ENCODE measurements at places on chromosomes 7 and 10. TPM values are rescaled to one million over a fixed set of nuclear protein-coding genes. Genes with fewer than 3 reads are reported as not detected.
A peak's percentile ranks its signal among the peaks of the same experiment; 100 is the strongest.

Gene VWDE
- not detected for total RNA-seq

Gene OR2A1
- 0.14 TPM for total RNA-seq

GRCh38 chr10:8416192-8416701 lies 361.8 kb downstream of the GATA3 start:
- no peak for DNase-seq

GRCh38 chr10:12556039-12556438 lies 206.7 kb downstream of the CAMK1D start:
- DNase-seq: no peak

Gene SPDYE16
- 0.16 TPM for total RNA-seq

DNA sequence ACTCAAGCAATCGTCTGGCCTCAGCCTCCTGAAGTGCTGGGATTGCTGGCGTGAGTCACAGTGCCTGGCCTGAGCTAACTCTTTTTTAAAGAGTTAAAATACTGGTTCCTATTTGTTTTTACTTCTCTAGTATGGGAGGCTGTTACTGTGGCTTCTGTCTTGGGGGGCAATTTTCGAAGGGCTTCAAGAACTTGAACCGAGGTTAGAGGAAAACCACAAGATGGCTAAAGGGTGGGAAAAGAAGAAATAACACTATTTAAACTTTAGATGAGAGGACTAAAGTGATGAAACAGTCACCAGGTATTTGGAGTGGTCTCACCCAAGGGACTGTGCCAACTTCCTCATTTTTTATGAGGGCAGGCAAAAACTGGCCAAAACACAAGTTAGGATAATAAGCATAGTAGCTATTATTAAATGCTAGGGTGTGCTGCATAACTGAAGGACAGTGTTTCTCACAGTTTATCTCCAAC lies 17.8 kb downstream of the MET start:
- no peak for DNase-seq

DNA sequence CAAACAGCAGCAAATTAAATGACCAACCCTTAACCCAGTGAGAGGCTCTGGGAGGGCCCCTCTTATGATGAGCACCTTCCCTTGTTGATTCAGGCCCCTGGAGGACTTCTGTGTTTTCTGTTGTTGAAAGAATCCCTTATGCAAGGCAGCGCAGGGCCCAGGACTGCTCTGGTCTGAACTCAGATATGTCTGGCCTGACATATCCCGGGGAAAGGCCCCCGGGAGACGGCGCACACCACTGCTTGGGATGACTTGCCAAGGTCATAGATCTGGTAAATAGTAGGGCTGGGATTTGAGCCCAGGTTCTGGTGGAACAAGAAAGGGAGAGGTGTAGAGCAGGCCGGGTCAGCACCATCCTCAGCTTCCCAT lies 124.0 kb downstream of the AOAH start:
- DNase-seq: no peak

DNA sequence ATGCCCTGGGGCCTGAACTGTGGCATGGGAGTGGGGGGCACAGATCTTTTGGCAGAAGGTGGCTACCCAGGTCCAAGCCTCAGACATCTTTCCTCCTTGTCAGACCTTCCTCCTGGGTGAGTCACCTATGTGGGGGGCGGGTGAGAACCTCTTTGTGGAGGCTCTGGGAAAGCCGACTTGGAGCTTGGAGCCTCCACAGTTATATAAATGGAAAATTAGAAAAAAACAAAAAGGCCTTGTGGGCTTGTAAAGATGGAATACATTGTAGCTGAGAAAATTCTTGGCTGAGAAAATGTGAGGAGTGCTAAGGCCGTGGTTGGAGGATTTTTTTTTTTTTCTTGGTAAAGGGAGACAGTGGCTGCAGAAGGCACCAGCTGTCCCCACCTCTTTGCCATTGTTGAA lies 292.5 kb downstream of the CCDC3 start:
- DNase-seq: peak; percentile 74

GRCh38 chr10:103111031-103111917 lies 81.8 kb downstream of the NT5C2 start:
- no peak for DNase-seq

GRCh38 chr7:158461824-158462223 lies 125.8 kb downstream of the PTPRN2 start:
- DNase-seq: no peak

Gene ITIH2
- total RNA-seq: not detected

DNA sequence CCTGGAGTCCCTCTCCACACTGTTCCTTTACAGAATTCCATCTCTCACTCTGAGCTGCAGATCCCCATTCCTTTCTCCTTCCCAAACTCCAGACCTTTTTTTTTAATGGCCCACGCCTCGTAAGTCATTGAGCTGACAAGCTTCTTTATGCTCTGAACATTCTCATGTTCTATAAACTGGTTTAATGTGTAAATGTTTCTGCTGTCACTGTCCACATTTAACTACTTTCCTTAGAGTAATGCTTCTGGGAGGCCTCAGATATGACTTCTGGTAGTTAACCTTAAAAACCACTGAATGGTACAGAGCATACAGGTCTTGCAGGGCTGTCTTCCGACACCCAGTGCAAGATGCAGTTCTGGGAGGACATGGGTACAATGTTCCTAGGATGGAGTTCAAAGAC lies 71.1 kb upstream of the CAMK2B start:
- DNase-seq: no peak

DNA sequence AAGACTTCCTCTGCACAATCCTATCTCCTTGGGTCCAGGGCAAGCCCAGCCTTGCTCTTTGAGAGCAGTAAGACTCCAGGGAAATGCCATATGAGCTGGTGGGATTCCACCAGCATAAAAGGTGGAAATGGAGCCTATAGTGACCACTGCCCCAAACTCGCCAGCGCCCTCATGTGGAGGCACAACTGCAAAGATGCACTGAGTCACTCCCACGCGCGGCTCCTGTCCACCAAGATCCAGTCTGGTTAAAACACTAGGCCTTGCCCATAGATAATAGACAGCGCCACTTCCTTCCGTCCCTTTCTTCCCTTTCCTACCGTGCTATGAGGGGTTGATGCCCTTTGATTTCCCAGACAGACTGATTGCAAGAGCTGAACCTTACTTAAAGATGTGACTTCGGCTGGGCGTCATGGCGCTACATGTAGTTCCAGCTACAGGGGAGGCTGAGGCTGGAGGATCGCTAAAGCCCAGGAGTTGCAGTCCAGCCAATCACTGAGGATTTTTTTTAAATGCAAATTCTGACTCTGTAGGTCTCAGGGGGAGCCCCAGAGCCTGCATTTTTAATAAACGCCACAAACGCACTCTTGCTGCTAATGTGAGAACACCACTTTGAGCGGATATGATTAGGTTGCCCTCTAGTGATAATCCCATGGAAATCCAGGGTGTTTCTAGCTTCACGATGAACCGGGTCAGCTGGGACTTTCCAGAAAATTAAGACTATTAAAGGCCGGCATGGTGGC lies 136.5 kb downstream of the EPC1 start:
- no peak for DNase-seq

Gene RSPH10B
- not detected for total RNA-seq

Gene SFTPA1
- total RNA-seq: not detected

Gene KIAA1217
- 11.4 TPM for total RNA-seq

- no peak for DNase-seq
These were observed 74.3 kb upstream of the GNAI1 start for GRCh38 chr7:80060218-80060806.

GRCh38 chr7:142855756-142856564 lies 1.1 kb downstream of the EPHB6 start:
- DNase-seq: peak; percentile 90

GRCh38 chr7:34739651-34740300 lies 81.8 kb downstream of the NPSR1 start:
- no peak for DNase-seq

DNA sequence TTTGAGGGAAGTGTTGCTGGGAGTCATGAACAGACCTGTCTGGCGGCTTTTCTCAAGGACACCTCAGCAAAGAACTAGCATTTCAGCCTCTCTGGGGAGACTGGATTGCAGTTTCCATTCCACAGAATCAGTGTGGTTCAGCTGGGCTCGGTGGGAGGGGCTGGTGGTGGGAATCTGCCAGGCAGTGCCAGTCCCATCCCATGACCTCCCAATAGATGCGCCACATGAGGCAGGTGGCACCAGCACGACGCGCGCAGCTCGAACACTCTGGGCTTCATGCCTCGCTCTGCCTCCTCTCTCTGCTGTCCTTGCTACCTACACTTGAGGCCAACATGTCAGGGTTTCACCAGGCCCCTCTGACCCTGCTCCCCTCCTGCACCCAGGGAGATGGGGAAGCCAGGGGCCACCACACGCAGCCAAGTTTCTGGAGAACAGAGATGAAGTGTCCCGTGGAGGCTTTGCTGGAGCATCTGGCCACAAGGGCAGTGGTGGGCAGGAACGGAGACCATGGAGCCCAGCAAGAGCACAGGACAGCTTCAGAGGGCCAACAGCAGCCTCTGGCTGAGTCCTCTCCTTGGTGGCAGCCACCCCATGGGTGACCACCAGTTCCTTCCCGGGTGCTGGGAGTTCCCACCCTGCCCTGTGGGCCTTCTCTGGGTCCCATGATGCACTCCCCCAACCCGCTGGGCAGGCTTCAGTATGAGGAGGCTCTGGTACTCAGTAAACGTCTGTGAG lies 2.3 kb downstream of the NACAD start:
- peak; percentile 54 for DNase-seq

Gene UPF2
- 29.7 TPM for total RNA-seq

Gene ZNF3
- total RNA-seq: 20.5 TPM

DNA sequence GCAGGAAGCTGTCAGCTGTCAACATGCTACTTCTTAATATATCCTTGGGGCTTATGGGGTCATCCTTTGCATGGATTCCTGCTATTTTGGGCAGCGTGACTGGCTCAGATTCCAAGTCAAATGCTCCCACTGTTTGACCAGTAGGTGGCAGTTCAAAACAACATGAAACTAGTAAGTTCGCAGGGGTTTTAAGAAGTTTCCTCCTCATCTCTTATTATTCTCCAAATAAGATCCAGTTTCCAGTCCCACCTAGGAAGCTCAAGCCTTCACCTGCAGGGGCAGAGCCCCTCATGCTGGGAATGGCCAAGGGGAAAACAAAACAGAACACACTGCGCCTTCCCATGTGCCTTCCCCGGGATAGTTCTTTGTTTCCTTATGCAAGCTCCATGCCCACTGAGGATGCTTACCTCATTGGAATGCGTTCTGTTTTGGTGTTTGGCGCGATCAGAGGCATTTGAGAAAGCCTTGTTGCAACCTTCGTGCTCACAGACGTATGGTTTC lies 259.8 kb downstream of the GLI3 start:
- no peak for DNase-seq

DNA sequence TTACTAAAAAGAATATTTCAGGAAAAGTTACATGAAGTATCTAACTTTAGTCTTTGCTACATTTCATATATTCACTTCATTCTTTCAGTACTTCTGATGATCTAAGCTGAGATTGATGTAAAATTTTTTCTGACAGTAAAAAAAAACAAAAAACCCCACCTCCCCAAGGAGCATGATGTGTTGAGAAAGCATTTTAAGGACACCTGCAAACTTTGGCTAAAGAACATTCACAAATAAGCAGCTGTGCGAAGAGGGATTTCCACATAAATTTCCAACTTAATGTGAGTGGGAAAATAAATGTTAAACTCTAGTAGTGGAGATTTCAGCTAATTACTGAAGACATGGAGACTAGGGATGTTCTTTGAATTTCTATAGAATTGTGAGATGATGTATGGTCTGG lies 35.5 kb downstream of the DLD start:
- DNase-seq: no peak

- no peak for DNase-seq
These were observed 2.5 kb upstream of the WDR91 start for GRCh38 chr7:135213831-135214230.

Gene TMEM176B
- total RNA-seq: 48.7 TPM

DNA sequence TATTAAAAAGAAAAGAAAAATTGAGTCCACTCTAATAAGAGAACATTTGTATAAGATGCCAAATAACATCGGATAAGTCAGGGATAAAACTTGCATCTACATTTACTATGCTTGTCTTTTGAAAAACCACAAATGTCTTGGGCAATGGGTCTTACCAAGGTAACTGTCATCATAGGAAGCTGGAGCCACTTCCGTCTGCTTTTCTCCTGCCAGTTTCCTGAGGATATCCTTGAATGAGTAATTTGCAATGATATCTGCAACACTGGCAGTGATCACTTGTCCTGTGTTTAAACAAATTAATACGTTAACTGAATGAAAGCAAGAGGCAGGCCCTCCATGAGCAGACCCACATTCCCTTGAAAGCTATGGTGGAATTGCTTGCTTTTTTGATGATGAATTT lies 47.3 kb downstream of the ITGA8 start:
- no peak for DNase-seq

GRCh38 chr10:91033324-91033950 lies 112.5 kb upstream of the ANKRD1 start:
- DNase-seq: no peak

GRCh38 chr10:90378524-90379076 lies 479.2 kb downstream of the HTR7 start:
- DNase-seq: no peak

Gene PRSS37
- total RNA-seq: not detected

Gene LRIT1
- total RNA-seq: not detected

- DNase-seq: no peak
These were observed 268.4 kb upstream of the SLC26A5 start for GRCh38 chr7:103714376-103714927.

Gene MYPN
- total RNA-seq: not detected

Gene GRID2IP
- total RNA-seq: not detected

- DNase-seq: no peak
These were observed 28.6 kb upstream of the NCAPG2 start for GRCh38 chr7:158733220-158733519.

DNA sequence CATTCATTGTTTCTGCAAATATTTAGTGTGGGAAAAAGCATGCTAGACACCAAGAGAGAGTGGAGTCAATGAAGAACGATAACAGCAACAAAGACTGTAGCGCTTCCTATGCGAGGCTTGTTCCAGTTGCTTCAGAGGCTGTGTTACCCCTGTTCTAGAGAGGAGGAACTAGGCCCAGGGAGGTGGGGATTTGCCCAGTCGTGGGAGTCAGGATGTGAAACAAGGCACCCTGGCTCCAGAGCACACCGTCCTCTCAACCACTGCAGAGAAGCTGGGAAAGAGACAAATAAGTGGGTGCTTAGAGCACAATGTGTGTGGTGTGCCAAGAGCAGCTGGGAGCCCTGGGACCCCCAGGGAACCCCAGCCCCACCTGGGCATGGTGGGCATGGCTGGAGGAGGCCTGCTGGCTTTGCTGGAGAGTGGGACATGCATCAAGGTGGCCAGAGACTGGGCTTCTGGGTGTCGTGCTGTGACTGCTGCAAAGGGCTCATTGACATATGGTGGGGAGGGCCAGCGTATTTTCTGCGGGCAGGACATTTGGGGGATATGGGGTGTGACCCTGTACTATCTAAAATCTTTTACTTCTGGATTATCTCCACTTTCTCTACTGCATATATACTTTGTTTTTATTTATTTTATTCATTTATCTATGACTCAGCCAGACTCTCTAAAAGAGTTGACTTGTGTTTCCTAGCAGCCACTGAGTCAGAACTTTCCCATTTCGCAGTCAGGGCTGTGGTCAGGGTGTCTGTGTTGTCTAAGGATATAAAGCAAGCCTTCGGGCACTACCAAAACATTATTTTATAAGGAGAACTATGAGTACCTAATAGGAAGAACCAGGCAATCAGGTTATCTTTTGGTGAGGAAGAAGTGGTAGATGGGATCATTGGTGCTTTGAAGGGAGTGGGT lies 95.4 kb downstream of the TCF7L2 start:
- peak; percentile 39 for DNase-seq

Gene KCNH2
- total RNA-seq: 80.8 TPM

Data from sigmoid colon (tissue), 7 donors.